ENCODE measurements at places on chromosomes 1 and 21.

GRCh38 chr1:58780411-58780810 lies 3.4 kb downstream of the JUN start:
- DNase-seq: no peak

DNA sequence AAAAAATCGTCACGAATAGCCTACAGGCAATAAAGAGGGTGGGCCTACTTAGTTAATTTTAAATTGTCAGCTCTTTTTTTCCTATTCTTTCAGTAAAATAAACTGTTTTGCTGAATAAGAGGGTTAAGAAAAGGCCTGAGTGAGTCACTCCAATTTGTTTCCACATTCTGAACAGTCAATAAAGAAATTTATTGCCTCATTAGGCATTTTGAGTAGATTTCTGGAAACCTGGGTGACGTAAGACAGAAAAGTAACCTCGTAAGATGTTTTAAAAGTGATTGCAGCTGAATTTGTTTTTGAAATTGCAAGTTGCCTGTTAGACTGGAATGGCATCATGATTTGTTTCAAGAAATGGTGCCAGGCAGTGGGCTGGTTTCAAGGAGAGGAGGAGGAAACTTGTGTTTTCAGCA lies 439.3 kb downstream of the USP25 start:
- no peak for DNase-seq

DNA sequence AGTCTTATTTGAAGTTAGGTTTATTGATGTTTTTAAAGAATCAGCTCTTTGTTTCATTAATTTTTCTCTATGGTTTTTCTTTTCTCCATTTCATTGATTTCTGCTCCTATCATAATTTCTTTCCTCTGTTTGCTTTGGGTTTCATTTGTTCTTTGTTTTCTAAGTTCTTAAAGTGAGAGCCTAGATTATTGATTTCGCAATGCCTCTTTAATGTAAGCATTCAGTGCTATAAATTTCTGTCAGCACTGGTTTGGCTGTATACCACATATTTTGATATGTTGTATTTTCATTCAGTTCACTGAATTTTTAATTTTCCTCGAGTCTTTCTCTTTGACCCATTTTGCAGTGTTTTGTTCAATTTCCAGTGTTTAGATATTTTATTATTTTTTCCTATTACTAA lies 68.7 kb downstream of the DNAH14 start:
- no peak for DNase-seq

- DNase-seq: no peak
These were observed 38.0 kb upstream of the FOXO6 start for GRCh38 chr1:41323243-41323642.

- no peak for DNase-seq
These were observed 77.6 kb upstream of the CD1D start for GRCh38 chr1:158102881-158103674.

- DNase-seq: no peak
These were observed 81.1 kb upstream of the TIAM1 start for GRCh38 chr21:31425138-31425537.

DNA sequence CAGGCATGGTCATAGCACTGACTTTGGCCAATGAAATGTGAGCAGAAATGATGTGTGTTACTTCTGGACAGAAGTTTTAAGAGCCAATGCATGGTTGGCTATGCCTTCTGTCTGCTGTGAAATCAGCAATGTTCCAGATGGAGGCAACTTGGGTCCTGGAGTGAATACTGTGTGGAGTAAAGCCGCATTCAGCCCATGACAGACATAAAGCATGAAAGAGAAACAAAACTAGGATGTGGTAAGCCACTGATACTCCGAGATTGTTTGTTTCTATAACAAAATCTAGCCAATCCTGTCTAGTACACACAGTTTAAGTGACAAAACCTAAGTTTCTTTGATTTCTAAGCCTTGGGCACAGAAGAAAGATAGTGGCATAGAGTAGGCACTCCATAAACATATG lies 47.1 kb upstream of the ARHGAP29 start:
- no peak for DNase-seq

DNA sequence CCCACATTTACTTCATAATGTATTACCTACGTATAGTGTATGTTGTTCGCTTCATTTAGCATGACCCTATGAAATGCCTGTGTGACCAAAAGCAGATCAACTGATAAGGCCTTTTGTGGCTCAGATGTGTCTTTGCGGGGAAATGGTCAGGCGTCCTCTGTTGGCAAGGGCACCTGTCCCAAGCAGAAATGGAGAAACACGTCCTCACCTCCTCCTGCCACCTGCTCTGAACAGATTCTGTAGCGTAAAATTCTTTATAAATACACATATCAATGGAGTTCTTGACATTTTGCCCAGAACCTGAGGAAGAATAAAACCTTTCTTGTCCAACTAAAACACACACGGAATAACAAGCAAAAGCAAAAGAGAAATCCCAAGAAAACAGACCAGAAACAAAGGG lies 417.9 kb downstream of the KIF26B start:
- no peak for DNase-seq

DNA sequence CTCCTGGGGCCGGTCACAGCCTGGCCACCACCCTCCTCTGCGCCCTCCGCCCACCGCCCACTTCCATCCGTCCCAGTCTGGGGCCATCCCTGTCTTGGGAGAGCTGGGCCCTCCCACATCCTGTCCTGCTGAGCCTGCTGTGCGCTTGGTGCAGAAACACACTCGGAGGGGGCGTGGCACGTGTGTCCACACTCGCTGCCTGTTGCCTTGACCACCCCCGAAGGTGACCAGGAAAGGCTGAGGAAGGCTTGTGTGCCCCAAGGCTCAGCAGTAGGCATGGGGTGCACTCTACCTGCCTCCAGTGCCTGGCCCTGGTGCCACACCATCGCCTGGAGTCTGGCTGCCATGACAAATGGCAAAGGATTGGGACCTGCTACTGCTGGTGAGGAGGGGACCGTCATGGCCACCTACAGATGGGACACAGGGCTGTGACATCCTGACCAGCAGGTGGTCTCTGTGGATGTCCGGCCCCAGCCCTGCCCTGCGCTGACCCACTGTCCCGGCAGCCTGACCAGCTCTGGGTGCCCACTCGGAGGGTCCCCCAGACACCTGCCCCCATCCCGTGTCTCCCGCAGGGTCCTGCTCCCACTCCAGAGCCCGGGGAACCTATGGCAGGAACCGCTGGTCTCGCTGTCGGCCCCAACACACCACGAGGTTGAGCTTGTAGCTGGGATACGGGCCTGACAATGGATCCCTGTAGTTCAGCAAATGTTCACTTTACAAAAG lies 23.2 kb upstream of the PTTG1IP start:
- DNase-seq: no peak

- DNase-seq: no peak
These were observed 216.4 kb downstream of the LTN1 start for GRCh38 chr21:28776251-28776650.

- DNase-seq: no peak
These were observed 49.5 kb upstream of the MRPS6 start for GRCh38 chr21:34023691-34024373.

DNA sequence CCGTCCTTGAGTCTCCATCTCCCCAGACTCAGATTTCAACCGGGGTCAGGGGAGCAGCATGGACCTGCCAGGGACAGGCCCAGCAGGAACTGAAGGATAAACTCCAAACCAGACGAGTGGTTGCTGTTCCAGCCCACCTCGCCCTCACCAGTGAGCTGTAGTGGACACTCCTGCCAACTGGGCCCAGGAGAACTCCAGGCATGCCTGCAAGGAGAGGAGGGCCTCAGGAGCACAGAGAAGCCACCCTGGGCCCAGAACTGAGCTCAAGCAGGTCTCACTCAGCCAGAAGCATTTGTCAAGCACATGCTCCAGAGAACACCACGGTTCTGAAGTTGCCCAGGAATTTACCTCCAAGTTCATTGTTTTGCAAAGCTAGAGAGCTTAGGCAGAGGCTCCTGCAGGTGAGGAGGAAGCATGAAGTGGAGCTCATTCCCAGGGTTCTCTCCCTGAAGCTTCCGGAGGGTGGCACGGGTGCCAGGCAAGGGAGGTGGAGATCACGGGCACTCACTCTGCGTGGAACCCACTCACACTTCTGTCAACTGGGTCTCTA lies 61.0 kb downstream of the MATN1 start:
- DNase-seq: no peak

- peak; percentile 100 for DNase-seq
These were observed at the start of gene IGSF21 for GRCh38 chr1:18107369-18108298. Gene IGSF21 (plus strand): TSS chr1:18107798. CDS start chr1:18108129, 331 bp downstream.

- no peak for DNase-seq
These were observed 8.3 kb upstream of the TINAGL1 start for GRCh38 chr1:31567956-31568570.

- peak; percentile 76 for DNase-seq
These were observed 4.2 kb downstream of the GSTM4 start for GRCh38 chr1:109659997-109660690.

DNA sequence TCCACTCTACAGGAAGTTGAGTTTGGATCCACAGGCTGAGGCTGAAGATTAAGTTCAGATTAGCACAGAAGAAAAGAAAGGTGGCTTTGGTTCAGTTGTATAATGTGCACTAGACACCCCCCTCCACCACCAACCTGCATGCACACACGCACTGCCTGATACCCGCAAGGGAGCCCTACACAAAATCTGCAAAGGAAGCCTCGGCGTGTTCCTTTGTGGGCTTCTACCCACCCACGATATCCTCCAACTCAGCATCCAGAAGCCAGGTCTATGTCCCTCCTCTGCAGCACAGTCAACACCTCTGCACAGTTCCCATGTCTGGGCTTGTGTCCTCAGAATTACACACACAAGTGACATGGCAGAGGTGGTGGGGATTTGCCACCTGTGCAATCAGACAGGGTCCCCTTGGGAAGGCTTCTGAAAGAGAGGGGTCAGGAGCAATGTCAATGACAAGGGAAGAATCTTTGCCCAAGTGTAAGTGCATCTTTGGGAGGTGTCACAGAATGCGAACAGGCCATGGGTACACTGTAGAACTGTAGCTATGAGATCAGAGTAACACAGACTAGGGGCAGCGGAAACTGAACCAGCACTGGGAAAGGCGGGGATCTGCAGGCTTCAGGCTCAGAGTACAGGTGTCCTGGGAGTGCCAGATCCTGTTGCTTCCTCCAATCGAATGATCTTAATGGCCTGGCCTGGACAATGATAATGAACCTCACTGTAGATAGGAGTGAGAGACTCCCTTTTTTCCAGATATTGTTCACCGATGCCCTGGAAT lies 148.6 kb upstream of the ETV3 start:
- no peak for DNase-seq

DNA sequence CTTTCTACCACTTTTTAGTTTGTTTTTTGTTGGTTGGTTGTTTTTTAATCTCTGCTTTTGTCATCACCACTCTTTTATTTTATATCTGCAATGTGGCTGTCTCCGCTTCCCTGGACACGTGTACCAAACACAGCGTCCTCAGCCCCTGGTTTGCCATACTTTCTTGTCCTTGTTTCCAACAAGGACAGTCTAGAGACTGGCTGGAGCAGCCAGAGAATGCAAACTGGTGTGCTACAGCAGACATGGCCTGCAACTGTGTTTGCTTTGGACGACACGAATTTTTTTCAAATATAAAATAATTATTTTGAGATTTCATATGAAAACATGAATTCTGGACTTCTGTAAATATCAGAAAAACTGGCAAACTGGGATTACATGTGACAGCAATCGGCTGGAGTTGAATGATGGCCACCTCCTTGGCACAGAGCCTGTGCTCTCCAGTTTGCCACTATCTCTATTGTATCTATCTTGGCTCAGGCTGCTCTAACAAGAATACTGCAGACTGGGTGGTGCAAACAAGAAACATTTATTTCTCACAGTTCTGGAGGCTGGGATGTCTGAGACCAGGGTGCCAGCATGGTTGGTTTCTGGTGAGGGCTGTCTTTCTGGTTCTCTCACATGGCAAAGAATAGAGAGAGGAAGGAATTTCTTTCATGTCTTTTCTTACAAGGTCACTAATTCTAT lies 34.6 kb upstream of the POU2F1 start:
- peak; percentile 56 for DNase-seq

DNA sequence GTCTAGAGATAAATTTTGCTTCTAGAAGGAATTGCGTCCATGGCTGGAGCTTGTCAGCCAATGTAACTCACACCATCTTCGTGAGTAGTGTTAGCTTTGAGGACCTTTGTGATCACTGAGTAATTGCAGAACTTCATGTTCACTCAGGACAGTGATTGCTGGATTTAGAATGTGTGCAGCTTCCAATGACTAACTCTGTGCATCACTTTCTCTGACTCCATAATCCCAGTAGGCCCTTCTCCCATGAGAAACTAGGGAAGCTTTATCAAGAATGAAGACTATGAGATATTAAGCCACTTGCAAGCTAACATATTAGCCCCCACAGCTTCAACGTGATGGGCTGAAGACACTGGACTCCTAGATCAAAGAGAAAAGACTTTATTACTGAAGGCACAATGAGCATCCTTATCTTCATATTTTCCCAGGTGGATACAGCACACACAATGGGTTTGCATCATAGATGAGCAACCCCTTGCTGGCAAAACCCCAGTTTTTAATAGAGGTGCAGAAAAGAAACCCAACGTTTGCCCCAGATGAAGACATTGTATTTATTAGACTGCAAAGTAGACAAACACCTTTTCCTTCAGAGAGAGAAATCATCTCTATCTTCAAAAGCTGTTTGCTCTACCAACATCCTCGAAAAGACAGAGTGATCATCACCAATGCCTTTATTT lies 561.0 kb downstream of the LTN1 start:
- no peak for DNase-seq

DNA sequence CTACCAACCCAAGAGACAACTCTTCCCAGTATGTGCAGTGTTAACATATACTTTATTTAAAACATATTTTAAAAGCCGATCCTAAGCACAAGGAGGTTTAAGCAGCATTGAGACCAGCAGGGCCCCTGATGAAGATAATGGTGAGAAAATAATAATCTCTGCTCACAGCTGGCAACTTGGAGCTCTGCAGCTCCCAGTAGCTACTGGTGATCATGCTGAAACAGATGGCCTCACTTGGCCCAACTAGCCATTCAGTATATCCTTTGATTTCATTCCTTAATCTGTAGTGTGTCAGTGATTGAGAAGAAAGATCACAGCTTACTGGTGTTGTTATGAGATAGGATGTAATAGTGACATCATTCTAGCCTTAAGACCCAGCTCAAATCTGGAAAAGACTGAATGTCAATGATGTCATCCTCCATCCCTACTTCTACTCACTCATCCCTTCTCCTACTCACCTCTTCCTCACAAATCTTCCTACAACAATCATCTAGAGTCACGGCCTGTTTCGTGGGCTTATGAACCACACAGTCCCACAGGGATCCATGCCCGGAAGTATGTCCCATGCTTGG lies 817.9 kb downstream of the PLA2G4A start:
- DNase-seq: peak; percentile 89

GRCh38 chr21:36306872-36307534 lies 13.0 kb upstream of the MORC3 start:
- DNase-seq: no peak

Data from NCI-H82 (cell line).